ENCODE measurements at places on chromosomes 13 and 19.

GRCh38 chr19:29366757-29367156 lies 153.8 kb upstream of the UQCRFS1 start:
- no peak for DNase-seq

DNA sequence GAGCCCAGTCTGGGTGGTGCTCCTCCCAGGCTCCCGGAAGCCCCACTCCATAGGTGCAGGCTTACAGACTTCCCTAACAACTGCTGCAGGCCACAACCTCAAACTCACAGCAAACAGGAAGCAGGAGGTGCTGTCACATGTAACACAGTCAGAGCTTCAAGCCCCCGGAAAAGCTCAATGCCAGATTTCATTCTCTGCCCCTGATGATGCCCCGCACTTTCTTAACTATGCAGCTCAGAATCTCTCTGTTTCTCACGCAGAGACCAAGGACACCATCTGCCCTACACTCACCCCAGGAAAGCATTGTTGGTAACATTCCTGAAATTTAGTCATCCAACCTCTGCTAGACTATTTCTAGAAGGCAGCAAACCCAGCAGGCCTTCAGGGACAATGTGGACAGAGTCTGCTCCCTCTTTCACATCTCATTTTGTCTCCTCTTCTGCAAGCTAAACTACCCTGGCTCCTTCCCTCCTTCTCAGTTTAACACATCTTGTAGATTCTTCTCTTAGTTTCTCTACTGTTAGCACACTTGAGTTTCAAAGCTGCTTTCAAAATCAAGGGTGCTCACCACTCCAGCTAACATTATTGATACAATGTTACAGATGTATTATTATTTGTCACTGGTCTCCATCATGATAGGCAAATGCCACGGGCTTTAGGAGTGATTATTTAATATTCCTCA lies 162.5 kb downstream of the KCTD12 start:
- DNase-seq: no peak

GRCh38 chr19:5192568-5192967 lies 148.0 kb downstream of the PTPRS start:
- DNase-seq: no peak

- peak; percentile 37 for DNase-seq
Observed at GRCh38 chr19:46393456-46394401, 19.6 kb downstream of the CCDC8 start.

DNA sequence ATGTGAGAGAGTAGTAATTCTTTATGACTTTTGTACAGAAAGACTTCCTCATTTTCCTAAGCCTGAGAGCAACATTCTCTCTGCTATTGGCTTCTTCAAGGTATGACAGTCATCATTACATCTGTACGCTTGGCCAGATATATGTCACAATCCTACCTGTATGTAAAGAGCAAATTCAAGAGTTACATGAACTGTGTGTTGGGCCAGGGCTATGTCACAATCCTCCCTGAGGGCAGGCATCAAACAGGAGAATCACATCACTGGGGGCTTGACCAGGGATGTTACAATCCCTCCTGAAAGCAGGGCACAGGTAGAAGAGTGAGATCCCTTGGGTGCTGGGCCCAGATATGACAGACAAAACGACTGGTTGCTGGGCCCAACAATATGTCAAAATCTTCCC lies 9.8 kb upstream of the ZNF724 start:
- no peak for DNase-seq

DNA sequence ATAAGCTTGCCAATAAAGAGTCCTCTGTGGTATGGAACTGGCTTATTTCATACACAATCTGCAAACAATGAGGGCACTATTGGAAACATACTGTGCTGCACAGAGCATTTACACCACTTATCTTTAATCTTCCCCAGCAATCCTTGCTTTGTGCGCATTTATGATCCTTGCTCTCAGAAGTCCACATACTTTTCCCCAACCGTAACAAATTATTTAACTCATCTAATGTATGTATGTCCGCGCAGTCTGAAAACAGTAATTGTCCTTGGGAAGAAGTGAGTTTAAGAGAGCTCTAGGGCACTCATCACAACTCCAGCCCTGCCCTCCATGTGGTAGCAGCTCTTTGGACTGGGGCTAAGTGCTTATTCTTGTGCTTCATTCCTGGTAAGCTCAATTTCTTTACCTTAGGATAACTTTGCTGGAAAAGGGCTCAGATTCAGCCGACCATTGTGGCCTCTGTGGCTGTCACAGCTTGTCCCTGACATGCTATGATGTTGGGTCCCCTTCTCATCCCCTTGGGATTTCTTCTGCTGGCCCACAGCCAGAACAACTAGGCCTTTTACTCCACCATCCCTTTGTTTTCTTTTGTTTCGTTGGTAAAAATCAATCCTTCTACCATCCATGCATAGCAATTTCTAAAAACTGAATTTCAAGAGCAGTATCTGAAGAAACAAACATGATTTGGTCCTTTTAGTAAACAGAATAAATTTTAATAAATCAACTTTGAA lies 152.7 kb downstream of the TNFRSF19 start:
- no peak for DNase-seq

- DNase-seq: no peak
Observed at GRCh38 chr13:35664747-35665146, 188.3 kb upstream of the MAB21L1 start.

DNA sequence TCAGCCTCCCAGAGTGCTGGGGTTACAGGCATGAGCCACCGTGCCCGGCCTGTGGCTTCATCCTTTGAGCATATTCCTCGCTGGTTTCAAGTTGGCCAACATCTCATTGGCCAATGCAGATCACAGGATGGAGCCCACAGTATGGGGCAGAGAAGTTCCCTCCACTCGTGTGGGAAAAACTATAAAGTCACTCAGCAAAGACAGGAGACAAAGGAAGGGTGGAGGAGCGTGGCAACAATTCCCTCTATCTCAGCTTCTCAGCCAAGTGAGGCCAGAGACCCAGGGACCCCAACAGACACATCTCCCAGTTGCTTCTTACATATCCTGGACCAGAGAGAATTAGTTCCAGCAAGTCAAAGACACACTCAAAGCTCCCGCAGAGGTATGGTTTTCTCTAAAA lies 184.6 kb upstream of the SOX1 start:
- no peak for DNase-seq

DNA sequence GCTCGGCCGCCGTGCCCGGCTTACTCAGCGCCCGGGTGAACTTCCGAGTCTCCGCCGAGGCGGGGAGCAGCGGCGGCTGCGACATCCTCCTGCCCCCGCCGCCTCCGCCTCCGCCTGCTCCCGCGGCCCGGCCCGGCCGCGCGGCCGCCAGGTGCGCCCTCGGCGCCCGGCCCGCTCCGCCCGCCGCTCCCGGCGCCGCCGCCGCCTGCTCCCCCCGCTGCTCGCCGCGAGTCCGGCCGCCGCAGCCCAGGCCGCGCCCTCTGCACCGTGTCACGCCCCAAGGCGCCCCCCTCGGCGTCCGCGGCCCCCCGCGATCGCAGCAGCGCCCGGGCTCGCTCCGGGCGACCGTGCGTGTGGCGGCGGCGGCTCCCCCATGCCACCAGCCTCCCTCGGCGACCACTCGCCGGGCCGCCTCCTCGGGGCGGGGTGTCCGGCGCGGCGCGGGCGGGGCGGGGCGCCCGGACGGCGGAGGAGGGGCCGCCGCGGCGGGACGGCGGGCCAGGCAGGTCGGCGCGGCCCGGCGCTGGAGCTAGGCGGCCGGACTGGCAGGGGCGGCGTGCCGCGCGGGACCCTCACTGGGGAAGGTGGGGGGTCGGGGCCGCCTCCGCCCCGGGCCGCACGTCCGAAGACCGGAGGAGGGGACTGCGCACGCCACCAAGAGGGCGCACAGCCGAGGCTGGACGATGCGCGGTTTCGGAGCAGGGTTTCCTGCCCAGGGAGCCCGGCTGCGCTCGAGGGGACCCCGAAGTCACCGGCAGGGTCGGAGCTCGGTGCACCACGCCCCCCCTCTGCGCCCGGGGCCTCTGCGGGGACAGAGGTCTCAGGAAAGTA lies 108.6 kb upstream of the DOCK9 start:
- DNase-seq: no peak

DNA sequence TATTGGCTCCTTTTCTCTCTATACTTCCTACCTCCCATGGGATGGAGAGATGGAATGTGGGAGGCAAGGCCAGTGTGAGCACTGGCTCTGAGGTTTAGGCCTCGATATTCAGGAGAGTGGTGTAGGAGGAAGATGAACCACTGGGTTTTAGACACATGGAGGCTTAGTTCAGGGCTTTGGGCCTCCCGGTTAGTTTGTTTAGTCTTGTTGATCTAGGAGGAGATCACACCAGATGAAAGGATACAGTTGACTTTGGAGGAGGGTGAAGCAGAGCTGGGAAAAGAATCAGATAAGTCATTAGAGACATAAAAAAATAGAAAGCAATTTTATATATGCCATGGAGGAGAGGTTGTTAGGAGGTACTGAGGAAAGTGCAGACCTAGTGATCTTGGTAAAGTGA lies 30.9 kb downstream of the RNASEH2B start:
- no peak for DNase-seq

DNA sequence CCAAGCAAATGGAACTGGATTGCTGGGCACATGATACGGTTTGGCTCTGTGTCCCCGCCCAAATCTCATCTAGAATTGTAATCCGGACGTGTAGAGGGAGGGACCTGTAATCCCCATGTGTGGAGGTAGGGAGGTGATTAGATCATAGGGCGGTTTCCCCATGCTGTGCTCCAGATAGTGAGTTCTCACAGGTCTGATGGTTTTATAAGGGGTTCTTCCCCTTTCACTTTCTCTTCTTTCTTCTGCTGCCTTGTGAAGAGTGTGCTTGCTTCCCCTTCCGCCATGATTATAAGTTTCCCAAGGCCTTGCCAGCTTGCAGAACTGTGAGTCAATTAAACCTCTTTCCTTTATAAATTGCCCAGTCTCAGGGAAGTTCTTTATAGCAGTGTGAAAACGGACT lies 32.6 kb upstream of the MTIF3 start:
- no peak for DNase-seq

- peak; percentile 91 for DNase-seq
Observed at GRCh38 chr19:40716031-40716481, 630 bp downstream of the COQ8B start.

- no peak for DNase-seq
Observed at GRCh38 chr13:74452881-74453280, 318.7 kb upstream of the KLF12 start.

GRCh38 chr19:39599116-39599515 lies 3.2 kb upstream of the LGALS13 start:
- DNase-seq: no peak

GRCh38 chr19:10979951-10980381 lies 19.1 kb downstream of the SMARCA4 start:
- no peak for DNase-seq

GRCh38 chr19:31418692-31419430 lies 69.6 kb upstream of the TSHZ3 start:
- DNase-seq: no peak

DNA sequence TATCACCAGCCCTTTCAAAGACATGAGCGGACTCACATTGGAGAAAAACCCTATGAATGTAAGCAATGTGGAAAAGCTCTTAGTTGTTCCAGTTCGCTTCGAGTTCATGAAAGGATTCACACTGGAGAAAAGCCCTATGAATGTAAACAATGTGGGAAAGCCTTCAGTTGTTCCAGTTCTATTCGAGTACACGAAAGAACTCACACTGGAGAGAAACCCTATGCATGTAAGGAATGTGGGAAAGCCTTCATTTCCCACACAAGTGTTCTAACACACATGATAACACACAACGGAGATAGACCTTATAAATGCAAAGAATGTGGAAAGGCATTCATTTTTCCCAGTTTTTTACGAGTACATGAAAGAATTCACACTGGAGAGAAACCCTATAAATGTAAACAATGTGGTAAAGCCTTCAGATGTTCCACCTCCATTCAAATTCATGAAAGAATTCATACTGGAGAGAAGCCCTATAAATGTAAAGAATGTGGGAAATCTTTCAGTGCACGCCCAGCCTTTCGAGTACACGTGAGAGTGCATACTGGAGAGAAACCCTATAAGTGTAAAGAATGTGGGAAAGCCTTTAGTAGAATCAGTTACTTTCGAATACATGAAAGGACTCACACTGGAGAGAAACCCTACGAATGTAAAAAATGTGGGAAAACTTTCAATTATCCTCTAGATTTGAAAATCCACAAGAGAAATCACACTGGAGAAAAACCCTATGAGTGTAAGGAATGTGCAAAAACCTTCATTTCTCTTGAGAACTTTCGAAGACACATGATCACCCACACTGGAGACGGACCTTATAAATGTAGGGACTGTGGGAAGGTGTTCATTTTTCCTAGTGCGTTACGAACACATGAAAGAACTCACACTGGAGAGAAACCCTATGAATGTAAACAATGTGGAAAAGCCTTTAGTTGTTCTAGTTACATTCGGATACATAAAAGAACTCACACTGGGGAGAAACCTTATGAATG lies 17.6 kb downstream of the ZNF791 start:
- no peak for DNase-seq

DNA sequence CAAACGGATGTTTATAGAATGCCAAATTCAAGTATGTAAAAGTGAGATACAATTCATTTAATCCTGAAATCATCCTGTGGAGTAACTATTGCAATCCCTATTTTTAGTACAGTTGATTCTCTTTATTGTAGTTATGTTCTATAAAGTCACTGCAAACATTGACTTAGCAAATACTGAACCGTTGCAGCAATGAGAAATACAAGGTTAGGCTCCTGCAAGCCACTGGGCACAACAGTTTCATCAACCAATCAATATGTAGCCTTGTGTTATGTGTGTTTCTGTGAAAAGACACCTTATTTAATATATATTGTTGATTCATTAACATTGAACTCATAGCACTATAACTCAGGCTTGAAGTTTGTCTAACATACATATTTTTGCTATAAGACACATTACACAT lies 174.4 kb downstream of the DCT start:
- no peak for DNase-seq

- no peak for DNase-seq
Observed at GRCh38 chr19:29779921-29780320, 31.9 kb upstream of the CCNE1 start.

DNA sequence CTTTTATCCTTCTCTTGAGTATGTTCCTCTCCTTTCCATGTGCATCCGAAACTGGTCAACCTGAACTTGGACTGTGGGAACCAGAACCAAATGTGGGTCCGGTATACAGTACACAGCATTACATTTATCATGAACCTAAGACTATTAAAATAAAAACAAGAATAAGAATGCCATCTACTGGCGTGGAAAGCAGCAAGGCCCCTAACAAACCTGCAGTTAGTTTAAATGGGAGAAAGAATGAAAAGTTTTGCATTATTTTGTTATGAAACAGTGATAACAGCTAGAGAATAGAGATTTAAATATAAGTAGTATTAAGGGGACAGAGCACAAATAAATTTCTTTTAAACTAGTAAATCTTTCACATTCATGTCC lies 159.5 kb downstream of the RBM26 start:
- no peak for DNase-seq

DNA sequence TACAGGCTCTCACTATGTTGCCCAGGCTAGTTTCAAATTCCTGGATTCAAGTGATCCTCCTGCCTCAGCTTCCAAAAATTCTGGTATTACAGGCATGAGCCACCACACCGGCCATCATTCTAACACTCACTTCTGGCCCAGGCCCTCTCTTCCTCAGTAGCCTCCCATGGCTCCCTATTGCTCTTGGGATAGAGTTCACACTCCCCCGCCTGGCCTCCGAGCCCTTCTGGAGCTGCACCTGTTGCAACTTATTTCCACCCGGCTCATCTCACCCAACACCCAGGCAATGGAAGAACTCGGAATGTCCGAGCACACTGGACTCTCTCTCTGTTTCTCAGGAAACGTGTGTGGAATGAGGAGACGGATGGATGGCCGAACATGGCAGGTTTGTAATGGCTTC lies 9.0 kb upstream of the SBK3 start:
- DNase-seq: no peak
